ENCODE measurements at places on chromosomes 5 and 9. TPM values are rescaled to one million over a fixed set of nuclear protein-coding genes. Genes with fewer than 3 reads are reported as not detected.

Gene CDKN2B
- total RNA-seq = 0.79 TPM

Gene TMC1
- 0.39 TPM for total RNA-seq

Gene LCNL1
- total RNA-seq = 2.3 TPM

Gene PHF24
- 7.7 TPM for total RNA-seq

Gene MOCS2
- total RNA-seq = 57.2 TPM

Gene SGTB
- total RNA-seq = 13.1 TPM

Gene BTNL3
- not detected for total RNA-seq

Gene HSPA5
- total RNA-seq = 86.9 TPM

Gene PDE4D
- 84.0 TPM for total RNA-seq

Gene FAM153A
- total RNA-seq = 5.7 TPM

Gene ARID3C
- 0.33 TPM for total RNA-seq

Gene PCDHAC1
- total RNA-seq = 14.2 TPM

Gene FOXD4L5
- 0.40 TPM for total RNA-seq

Gene FGF18
- total RNA-seq = 2.3 TPM

All from spinal cord (tissue), 10 donors.